ENCODE measurements at places on chromosomes 11 and 22.

GRCh38 chr22:40258501-40258915 lies 80.8 kb downstream of the TNRC6B start:
- DNase-seq = no peak

DNA sequence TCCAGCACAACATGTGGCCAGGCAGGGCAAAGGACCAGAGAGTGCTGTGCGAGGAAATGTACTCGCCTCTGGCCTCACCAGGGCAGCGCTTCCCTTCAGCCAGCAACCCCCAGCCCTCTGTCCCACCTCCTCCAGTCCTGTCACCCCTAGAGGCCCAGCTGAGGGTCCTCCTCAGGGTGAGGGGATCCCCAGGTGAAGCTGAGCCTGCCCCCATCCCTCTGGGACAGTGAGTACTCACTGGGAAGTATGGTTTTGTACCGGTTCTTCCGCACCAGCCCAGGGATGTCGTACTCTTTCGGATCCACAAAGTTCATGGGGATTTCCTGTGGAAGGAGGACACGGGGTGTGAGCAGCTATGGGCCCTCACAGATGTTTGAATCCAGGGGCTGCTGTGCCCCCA lies 11.7 kb upstream of the IGSF22 start:
- DNase-seq = no peak

- no peak for DNase-seq
Measured at GRCh38 chr11:12915093-12915492, 94.0 kb upstream of the RASSF10 start.

DNA sequence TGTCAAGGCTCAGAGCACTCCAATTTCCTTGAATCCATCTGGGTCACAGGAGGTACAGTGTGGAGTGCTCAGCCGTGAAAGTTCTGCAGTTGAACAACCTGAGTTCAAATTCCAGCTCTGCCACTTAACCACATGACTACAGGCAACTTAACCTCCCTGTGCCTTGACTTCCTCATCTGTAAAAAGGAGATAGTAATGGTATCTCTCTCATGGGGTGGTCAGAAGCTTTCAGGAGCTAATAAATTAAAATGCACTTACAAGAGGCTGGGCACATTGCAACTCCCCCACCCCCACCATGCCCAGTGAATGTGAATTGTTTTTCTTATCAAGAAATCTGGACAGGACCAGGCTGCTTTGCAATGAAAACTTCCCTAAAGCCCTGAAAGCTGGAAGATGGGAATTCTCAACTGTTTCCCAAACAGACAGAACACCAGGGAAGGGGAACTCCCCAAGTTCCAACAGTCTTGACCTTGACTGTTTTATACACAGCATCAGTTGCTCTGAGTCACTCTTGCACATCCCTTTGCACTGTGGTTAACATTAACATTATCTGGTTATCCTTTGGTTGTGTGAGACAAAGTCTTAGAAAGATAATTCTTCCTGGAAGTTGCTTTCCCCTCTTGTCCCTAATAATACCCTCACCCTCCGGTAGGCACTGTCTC lies 137.0 kb downstream of the SLC1A2 start:
- DNase-seq = no peak

DNA sequence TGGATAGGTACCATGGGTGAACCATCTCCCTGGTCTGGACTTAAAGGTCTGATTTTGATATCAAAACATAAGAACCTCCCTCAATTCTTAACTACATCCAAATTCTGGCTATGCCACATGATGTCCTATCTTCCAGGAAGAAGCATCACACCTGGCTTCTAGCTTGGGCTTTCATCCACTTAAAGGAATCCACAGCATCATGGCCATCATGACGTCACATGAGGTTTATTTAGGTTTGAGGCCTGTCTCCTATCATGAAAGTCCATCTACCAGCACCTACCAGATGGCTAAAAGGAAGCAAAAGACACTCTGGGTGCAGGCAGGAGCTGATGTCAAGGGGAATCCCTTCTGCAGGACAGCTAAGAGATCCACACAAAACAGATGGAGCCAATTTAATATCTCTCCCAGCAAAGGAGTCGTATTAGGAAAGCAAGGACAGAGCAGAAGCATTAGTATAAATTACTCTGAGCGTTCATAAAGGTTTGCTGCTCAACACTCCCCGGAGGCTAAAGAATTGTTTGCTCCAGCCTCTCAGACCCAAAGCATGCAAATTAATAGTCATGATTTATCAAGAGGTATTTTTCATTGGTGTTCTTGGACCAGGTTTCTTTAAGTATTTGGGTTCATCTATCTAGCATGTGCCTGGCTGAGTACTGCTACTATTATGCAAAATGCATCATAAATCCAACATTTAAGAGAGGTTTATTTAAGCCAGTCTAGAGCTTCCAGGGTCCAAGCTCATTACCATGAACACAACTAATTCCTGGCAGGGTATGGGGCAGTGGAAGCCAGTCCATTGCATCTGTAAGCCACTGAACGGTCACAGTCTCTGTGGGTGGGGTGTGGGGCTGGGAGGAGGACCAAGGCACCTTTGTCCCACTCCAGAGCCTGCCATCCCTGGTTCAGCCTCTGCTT lies 47.2 kb downstream of the GALNT18 start:
- no peak for DNase-seq

GRCh38 chr11:130144861-130145281 lies 14.7 kb upstream of the ST14 start:
- DNase-seq = no peak

DNA sequence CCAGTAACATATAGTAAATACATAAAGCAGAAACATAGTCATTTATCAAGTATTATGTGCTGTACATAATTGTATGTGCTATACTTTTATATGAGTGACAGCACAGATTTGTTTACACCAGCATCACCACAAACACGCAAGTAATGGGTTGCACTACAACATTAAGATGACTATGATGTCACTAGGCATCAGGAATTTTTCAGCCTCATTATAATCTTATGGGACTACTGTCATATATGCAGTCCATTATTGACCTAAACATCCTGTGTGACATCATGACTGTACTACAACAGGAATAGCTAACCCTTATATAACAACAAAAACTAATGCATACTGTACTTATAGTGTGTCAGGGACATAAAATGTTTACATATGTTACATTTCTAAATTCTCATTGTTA lies 50.2 kb upstream of the IZUMO1R start:
- no peak for DNase-seq

DNA sequence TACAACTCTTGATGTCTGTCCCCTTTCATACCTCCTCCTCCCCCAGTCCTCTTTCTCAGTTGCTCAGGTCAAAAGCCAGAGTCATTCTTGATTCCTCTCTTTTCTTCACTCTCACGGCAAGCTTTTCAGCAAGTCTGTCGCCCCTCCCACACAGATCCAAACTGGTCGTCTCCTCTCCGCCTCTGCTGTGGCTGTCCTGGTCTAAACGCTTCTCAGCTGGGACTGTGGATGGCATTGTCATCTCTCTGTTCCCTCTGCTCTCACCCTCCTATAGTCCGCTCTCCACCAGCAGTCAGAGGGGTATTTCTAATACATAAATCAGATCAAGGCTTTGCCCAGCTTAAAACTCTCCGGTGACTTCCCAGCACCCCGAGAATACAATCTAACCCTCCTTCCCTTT lies 46.8 kb upstream of the SPATA19 start:
- no peak for DNase-seq

GRCh38 chr11:65131417-65131776 lies 2.9 kb downstream of the SYVN1 start:
- no peak for DNase-seq

Measured in NCI-H748 treated with DMSO at 0.1 percent for 48 hours (cell line).